ENCODE measurements at places on chromosomes 6 and 20.

DNA sequence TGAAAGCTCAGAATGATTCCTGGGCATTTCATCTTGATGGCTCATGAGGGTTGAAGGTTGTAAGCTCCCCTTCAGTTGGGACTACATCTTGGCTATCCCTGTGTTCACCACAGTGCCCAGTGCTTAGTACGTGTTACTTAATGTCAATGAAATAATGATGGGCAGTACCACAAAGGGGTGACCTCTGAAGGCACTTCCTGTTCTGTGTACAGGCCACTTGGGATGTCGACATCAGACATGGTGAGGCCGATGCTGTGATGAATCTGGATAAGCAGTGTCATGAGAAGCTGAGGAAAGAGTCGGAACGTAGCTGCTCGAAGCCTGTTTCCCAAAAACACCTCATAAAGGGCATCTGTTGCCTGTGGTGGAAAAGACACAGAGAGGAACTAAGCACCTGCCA, 27.6 kb upstream of the RBL1 start:
- no peak for DNase-seq

- DNase-seq, result no peak
These were observed 1579.3 kb downstream of the HACE1 start for GRCh38 chr6:103280417-103280816.

DNA sequence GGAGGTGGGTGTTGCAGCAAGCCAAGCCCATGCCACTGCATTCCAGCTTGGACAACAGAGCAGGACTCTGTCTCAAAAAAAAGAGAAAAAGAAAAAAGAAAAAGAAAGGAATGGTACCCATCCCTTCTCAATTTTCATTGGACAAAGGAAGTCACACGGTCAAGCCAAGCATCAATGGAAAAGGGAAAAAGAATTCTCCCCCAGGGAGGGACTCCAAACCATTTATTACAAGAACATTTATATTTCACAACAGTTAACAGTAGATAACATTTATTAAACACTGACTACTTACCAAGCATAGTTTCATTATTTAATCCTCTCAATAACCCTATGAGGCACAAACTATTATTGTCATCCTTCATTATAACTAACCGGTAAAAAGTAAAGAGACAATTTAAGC, 6.6 kb upstream of the KIF13A start:
- no peak for DNase-seq

DNA sequence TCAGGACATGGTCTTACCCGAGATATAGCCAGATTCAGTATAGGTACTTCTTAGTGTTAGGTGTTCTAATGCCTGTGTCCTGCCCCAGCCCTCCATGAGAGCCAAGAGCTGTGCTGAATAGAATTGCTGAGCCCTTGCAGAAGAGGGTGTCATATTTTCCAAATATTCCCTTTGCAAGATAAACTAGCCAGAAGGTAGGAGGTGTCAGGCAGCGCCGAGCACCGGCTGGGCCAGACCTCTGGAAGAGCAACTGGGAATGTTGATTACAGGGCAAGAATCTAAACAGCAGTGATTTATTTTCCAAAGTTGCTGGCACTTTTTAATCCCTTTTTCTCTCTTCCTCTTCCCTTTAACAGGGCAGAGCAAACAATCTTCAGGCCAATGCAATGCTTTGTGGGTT, 37.1 kb upstream of the EZR start:
- DNase-seq, result no peak

DNA sequence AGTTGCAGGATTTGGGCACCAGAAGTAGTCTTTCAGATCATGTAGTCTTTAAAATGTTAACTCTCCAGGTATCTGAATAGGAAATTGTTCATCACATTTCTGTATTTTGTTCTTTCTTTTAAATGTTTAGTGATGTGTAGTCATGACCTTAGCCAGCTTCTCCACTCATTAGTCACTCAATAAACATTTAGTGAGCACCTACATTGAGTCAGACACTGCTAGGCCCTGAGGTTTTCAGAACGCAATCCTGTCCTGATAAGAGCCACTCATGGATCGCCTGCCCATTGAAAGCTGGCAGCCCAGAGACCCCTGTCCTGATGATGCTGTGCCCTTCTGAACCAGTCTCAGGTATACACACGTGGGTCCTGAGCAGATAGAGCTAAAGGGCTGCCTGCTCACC, 163.4 kb upstream of the HEY2 start:
- DNase-seq, result no peak

GRCh38 chr20:23407781-23408464, 13.4 kb downstream of the NAPB start:
- DNase-seq, result no peak

- no peak for DNase-seq
These were observed 193.8 kb upstream of the SNX9 start for GRCh38 chr6:157629220-157629619.

GRCh38 chr6:91669154-91669870, 1082.4 kb upstream of the MAP3K7 start:
- no peak for DNase-seq

DNA sequence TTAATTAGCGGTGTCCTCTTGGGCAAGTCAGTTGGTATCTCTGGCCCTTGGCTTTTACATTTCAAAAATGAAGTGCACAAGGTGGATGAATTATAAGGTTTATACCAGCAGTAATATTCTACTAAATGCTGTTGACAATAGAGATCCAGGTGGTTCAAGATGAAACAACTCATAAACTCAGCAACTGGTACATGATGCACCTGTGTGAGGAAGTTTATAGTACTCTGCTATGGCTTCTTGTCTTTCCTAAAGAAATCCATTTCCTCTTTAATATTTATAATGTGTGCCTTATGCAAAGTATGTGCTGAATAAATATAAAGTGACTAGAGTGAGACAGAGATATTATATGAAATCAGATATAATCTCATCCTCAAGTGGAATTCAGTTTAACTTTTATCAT, 48.5 kb downstream of the ADGRG6 start:
- DNase-seq, result no peak

DNA sequence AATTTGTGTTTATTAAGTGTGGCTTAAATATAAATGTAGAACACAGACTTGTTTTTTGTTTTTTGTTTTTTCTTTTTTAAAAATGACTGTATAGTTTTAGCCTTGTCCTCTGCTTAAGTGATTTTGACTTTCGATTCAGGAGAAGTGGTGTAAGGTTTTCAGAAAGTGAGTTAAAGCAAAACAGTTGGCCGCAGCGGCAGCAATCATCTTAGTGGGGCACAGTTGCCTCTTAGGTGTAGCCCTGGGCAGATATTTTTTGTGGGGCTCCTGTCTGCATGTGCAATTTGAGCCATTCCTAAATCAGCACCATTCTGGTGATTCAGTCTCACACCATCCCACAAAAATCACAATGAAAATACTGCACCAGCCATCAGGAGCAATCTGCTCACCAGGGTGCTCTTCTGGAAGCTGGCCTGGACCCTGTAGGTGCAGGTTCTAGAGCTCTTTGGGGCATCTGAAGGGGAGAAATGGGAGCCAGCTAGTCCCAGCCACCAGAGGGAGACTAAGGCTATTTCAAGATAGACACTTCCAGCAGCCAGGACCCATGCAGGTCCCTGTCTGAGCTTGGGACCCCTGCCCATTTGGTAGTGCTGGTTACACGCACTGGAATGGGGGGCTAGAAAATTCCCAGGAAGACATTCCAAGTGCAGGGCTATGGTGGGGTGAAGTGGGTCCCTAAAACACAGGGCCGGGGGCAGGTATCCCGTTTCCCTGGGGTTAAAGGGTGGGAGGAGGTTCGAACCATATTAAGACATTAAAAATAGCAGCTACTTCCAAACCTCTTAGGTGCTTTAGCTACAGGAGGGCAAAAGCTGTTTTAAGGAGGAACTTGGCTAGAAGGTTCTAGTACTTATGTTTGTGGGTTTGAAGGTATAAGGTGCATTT, 156.6 kb downstream of the NFATC2 start:
- DNase-seq, result no peak

GRCh38 chr6:119264854-119265397, 84.6 kb downstream of the MAN1A1 start:
- no peak for DNase-seq

- DNase-seq, result no peak
These were observed 1.7 kb downstream of the RSPO3 start for GRCh38 chr6:127120023-127120786.

GRCh38 chr6:52610745-52611355, 34.0 kb upstream of the TRAM2 start:
- DNase-seq, result no peak

DNA sequence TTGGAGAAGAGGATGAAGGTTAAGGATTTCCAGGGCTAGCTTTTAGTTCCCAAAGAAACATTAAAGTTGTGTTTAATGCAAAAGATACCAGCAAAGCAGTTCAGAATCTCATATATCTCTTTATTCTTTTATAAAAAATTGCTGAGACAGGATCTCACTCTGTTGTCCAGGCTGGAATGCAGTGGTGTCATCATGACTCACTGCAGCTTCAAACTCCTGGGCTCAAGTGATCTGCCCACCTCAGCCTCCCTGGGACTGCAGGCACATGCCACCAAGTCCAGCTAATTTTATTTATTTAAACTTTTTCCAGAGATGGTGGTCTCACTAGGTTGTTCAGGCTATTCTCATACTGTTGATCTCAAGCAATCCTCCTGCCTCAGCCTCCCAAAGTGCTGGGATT, 41.1 kb upstream of the CAP2 start:
- no peak for DNase-seq

GRCh38 chr6:37399795-37400490, 33.1 kb upstream of the CMTR1 start:
- DNase-seq, result no peak

- no peak for DNase-seq
These were observed 8.8 kb downstream of the CARMIL1 start for GRCh38 chr6:25287941-25288340.

GRCh38 chr20:31916708-31917107, 35.1 kb downstream of the PDRG1 start:
- DNase-seq, result no peak

GRCh38 chr20:57432862-57433491, 41.8 kb downstream of the RBM38 start:
- peak; percentile 32 for DNase-seq

DNA sequence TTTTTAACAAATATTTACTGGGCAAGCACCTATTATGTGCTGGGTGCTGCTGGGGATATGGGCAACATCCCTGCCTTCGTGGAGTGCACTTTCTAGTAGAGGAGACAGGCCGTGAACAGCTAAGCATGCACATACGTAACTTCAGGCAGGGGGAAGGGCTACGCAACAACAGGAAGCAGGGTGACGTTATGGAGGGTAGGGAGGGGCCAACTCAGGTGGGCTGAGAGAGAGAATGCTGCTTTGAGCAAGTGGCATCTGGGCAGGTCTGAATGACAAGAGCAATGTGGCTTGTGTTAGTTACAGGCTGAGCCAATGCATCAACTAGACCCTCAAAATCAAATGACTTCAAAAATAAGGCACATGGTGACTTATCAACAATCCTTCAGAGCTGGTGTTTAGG, 112.1 kb downstream of the CDC5L start:
- no peak for DNase-seq

DNA sequence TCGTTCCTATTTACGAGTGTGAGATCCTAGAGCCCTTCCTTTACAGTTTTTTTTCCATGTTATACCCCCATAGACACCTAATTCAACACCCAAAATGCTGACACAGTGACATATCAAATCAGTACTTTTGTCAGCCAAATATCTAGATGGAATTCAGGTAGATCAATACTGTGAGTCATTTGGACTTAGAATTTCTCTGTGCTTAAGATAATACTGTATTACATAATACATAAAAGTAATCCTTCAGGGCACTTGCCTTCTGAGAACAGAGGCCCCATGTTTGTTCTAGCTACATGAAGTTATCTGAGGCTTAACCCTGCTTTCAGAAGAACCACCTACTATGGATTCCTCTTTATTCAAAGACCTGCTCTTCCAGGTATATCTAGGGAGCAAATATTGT, 623.1 kb downstream of the PHF3 start:
- no peak for DNase-seq

DNA sequence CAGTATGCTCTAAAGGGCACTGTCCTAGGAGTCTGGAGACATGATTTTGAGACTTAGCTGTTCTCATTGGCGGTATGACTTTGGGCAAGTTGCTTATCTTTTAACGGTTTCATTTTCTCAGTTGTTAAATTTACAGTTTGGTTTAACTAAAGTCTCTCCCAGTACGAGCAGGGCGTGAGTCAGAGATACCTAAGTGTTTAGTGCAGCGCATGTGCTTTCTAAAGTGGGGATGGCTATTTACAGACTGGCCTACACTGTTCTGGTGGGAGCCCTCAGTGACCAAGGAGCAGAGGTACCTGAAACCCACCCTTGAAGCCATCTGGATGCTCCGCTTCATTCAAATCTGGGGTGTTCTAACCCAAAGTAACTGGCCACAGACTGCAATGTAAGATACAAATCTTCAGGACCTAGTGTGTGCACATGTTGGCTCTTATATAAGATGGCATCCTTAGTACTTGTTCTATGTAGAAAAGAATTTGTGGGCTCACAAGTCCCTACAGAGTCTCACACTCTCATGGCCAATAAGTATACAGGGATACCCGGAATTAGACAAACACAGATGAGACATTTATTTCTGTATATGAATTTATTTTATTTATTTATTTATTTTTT, 10.7 kb downstream of the MSH5 start:
- no peak for DNase-seq

DNA sequence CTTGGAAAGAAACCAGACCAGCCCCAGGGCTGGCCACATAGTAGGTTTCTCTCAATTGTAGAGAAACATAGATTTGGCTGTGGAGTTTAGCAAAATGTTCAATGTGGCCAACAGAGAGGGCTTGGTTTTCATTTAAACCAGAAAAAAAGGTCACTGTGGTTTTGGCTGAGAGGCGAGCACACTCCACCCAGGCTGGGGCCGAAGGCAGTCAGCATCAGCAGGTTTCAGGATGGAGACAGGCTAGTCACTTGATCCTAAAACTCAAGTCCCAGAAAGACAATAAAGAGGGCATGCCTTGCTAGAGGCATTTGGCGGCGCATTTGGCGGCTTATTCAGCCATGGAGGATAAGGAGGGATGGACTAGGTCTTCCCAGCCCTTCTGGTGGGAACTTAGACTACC, 73.1 kb downstream of the PRND start:
- DNase-seq, result no peak

- DNase-seq, result no peak
These were observed 57.8 kb downstream of the PTPN1 start for GRCh38 chr20:50567860-50568548.

GRCh38 chr6:142320366-142320765, 18.6 kb downstream of the ADGRG6 start:
- no peak for DNase-seq

DNA sequence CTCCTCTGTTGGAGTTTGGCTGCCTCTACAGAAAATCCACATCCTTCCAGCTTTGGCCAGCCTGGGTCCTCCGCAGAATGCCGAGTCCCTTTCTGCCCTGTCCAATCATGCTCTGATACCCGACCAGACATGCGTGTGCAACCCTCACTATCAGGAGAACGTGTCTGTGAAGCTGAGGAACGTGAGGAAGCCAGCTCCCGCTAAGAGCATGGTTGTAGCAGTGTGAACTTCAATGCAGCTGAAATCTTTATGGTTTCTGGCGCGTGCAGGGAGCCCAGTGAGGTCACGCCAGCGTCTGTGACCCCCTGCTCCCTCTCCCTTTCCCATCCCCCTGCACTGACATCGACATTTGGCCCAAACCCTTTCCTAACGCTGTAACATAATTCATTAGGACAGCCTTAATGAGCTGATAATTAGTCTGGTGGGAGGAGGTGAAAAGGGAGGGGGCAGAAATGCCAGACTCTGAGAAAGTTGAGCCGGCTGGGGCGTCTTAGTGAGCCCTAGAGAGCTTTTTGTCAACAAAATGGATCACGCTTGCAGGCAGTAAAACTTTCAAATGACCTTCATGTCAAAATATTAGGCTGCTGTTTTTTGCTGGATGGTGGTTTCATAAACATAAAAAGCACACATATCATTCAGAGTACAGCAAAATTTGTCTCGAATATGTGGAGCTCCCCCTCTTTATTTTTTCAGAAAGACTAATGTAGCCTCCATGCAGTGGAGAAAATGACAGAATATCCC, 423.3 kb downstream of the QKI start:
- DNase-seq, result no peak

GRCh38 chr6:149233056-149233715, 84.3 kb upstream of the TAB2 start:
- no peak for DNase-seq
